Stimulated activated CD4-positive, alpha-beta T cell treated with anti-CD3 and anti-CD28 coated beads, Interleukin-1b, Interleukin-23, amount 100 ng/mL, for 1 hour (primary cell): ENCODE measurements at places on chromosomes 1 and 21.
A peak's percentile ranks its signal among the peaks of the same experiment; 100 is the strongest.

GRCh38 chr1:63316984-63317816, 5.2 kb upstream of the FOXD3 start:
- no peak for DNase-seq

DNA sequence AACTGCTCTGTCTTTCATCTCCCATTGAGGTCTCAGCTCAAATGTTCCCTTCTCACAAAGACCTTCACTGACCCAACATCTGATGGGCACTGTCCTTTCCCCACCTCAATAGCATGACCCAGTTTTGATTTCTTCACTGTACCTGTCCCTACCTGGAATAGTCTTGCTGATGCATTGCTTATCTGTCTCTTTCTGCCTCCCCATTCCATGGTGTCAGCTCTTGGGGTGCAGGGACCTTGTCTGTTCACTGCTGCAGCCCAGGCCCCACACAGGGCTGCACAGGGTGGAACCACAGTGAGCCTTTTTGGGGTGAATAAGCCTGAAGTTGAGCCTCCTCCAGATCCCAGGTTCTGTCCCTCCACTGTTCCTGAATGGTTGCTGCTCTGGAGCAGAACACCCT, 414.9 kb downstream of the PTPRU start:
- no peak for DNase-seq

DNA sequence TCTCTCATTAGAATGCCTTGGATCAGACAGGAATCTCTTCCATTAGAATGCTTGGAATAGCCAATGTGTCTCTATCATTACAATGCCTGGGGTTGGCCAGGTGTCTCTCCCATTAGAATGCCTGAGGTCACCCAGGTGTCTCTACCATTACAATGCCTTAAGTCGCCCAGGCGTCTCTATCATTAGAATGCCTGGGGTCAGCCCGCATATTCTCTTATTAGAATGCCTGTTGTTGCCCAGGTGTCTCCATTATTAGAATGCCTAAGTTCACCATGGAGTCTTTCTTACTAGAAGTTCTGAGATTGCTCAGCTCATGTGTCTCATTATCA, 60.2 kb downstream of the RNF187 start:
- no peak for DNase-seq

DNA sequence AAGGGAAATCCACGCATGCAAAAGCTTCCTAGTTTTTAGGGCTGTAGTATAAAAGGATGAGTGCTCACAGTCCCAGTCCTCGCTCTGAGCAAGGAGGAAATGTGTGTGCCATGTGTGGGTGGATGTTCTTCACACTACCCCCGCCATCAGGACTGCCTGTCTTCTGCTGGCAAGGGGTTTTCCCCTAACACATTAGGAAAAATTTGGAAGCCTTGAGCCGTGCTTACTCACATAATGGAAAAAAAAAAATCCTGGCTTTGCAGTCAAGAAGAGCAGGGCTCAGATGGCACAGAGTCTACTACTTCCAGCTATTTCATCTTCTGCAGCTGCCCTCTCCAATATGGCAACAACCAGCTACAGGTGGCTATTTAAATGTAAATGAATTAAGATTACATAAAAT, 363.1 kb downstream of the PLPP3 start:
- DNase-seq, result no peak

DNA sequence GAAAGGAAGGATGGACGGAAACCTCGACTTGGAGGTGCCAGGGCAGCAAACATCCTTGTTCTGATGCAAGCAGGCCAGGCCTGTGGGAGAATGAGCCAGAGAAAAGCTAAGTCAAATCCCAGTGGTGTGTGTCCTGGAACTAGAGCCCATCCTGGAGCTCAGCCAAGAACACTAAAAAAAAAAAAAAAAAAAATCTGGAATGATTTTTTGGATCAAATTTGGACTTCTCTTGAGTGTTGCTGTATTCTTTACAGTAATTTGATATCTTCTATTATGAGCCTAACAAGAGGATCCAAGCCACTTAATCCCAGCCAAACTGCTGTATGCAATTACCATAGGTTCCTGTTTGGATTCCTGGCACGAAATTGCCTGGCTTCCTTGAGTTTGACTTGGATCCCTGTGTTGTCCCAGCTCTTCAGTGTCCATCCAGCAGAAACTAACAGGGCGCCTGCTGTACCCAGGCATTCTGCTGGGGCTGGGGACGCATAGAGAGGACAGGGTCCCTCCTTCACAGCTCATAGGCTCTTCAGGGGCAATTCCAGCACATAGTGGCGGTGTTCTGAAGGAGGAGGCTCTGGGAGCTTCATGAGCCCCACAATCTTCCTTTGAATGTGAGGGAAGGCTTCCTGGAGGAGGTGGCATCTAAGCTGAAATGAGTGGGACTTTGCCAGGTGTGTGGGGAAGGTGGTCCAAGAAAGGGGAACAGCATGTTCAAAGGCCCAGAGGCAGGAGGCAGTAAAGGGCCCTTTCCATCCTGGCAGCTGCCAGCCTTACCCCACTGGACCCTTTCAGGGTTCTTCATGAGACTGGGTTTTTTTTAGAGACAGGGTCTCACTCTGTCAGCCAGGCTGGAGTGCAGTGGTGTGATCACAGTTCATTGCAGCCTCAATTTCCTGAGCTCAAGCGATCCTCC, 24.7 kb downstream of the EPHX1 start:
- DNase-seq, result no peak

GRCh38 chr1:232904131-232904530, 46.3 kb upstream of the NTPCR start:
- no peak for DNase-seq

DNA sequence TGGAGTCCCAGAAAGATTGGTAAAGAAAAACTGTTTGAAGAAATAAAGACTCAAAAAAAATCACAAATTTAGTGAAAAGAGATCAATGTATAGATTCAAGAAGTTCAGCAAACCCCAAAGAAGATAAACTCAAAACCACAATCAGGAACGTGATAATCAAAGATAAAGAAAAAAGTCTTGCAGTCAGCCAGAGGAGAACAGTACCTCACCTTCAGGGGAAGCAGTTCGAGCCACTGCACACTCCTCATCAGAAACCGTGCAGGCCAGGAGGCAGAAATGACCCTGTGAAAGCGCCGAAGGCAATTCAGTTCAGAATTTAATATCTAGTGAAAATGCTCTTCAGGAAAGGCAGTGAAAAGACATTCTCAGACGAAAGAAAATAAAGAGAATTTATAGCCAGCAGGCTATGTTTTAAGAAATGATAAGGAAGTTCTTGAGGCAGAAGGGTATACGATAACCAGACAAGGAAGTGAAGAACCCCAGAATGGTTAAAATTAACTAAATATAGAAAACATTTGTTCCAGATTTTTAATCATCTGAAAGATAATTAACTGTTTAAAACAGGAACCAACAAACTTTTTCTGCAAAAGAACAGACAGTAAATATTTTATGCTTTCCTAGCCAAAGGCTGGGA, 13.5 kb upstream of the SUMO3 start:
- DNase-seq, result no peak

- peak; percentile 28 for DNase-seq
These were observed 26.1 kb downstream of the MAN1C1 start for GRCh38 chr1:25642574-25643108.

DNA sequence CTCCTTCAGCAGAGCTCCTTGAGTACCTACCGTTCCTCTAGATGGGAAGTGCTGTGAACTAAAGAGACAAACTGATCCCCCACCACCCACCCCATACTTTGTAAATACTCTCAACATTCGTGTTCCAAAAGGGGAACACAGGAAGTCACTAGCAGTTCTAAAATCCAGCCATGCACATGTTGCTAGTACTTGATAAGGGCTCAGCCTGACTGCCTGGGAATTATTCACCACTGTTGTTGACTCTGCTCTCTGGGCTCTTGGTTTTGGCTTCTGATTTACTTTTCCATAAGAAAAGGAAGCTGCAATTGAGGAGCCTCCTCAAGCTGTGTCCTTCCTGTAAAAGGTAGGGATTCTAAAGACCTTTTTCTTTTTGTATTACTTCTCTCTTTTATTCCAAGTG, 67.5 kb downstream of the IVNS1ABP start:
- no peak for DNase-seq

DNA sequence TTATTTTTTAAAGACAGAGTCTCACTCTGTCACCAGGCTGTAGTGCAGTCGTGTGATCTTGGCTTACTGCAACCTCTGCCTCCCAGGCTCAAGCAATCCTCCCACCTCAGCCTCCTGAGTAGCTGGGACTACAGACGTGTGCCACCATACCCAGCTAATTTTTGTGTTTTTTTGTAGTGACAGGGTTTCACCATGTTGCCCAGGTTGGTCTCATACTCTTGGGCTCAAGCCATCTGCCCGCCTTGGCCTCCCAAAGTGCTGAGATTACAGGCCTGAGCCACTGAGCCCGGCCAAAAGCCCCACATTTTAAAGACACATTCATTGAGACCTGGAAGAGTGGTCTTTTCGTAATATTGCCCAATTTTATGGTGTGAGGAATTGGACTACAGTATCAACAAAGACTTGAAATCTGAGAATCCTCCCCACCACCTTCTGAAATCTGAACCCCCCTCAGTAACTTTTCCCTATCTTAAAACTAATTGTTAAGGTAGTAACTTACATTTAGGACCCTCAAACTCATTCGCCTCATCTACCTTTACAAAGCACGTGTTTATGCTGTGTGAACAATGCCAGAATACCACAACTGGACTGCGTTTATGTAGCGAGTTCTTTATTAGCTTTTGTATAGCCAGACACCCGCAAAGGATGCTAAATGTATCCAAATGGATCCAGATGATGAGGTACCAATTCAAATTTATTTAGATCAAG, 2.7 kb downstream of the ERRFI1 start:
- no peak for DNase-seq

DNA sequence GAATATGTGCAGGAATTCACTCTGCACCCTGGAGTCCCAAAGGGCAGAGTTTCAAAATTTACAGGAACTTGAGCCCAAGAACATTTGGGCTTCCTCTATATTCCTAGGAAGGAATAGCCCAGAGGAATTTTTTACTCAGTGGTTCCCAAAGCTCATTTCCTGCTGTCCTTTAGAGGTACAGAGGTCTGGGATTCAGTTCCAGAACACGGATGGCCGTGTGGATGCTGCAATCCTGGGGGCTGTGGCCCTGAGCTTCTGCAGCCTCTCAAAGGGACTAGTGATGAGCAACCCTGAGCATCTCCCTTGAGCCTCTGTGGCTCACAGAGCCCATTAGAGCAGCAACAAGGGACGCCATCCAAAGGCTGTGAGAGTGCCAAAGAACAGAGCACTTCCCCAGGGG, 10.1 kb upstream of the RHOU start:
- DNase-seq, result no peak

DNA sequence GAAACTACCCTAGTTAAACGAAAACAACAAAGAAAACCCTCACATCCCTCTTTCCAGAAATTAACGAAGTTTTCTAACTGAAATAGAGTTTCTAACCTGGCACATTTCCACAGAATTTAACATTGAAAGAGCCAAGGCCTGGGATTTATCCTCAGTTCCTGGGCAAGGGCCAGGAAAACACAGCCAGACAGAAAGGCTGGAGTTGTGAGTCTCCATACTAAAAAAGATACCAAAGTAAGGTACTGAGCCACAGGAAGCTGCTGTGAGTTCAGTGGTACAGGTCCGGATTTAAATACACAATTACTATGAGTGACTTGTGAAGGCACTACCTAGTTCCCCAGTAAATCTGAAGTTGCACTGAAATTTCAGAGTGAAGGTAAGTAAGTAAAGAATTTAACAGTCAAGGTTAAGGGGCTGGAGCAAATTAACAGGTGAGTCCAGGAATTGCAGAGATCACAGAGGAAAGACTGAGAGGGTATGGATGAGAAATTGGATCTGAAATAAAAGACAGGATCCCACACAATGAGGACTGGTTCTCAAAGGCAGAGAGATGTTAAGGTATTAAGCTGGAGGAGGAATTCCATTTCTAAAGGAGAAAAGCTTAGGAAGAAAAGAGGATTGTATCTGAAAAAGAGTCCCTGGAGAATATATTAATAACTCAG, 905 bp downstream of the LIX1L start:
- no peak for DNase-seq

DNA sequence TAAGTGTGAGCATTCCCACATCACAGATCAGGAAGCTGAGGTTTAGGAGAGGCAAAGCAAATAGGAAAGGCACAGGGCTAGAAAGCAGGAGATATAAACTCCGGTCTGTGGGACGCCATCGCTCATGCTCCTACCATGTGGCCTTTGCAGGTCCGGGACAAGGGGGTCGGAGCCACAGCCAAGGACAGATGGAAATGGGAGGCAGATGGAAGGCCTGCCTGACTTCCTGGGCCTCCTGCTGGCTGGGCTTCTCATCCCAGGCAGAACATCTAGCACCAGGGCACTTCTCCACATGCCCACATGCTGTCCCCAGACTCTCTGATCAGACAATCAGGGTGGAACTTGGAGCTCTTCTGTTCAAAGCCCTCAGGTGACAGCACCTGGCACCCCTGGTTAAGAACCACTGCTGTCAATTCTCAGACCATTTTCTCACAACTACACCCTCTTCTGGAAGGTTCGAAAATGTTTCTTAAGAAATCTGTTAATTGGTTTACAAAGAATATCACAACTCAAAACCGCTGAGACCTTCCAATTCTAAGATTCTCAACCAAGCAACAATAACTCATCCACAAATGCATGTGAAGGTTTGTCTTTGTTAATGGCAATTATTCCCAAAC, 173.3 kb upstream of the EDN2 start:
- DNase-seq, result no peak
